K562 (cell line): ENCODE measurements at places on chromosomes 4 and X. TPM values are rescaled to one million over a fixed set of nuclear protein-coding genes. Genes with fewer than 3 reads are reported as not detected.

Gene FAT1
- 30.0 and 31.4 TPM in 2 replicates for total RNA-seq

Gene CFI
- 0.94 and 0.95 TPM in 2 replicates for total RNA-seq

Gene CCDC158
- total RNA-seq = not detected in 2 replicates

Gene GLRA3
- total RNA-seq = 0.11 TPM in 1 of 2 replicates, not detected in the other
